Bladder microvascular endothelial cell (primary cell): ENCODE measurements at places on chromosomes 3 and 15. TPM values are rescaled to one million over a fixed set of nuclear protein-coding genes. Genes with fewer than 3 reads are reported as not detected.

Gene PRR20G
- total RNA-seq, result not detected in 2 replicates

Gene TTLL13
- 0.06 TPM in 1 of 2 replicates, not detected in the other for total RNA-seq

Gene C3orf22
- not detected in 2 replicates for total RNA-seq

Gene TRIM59
- 17.9 and 20.1 TPM in 2 replicates for total RNA-seq

Gene CX3CR1
- not detected in 2 replicates for total RNA-seq

Gene ITIH1
- 0.16 TPM in 1 of 2 replicates, not detected in the other for total RNA-seq

Gene IQCF5
- total RNA-seq, result not detected in 2 replicates

Gene ARGFX
- total RNA-seq, result not detected in 2 replicates

Gene AP3B2
- total RNA-seq, result not detected in 2 replicates
